Fibroblast of skin of back (primary cell): ENCODE measurements at places on chromosomes 11 and 22.

DNA sequence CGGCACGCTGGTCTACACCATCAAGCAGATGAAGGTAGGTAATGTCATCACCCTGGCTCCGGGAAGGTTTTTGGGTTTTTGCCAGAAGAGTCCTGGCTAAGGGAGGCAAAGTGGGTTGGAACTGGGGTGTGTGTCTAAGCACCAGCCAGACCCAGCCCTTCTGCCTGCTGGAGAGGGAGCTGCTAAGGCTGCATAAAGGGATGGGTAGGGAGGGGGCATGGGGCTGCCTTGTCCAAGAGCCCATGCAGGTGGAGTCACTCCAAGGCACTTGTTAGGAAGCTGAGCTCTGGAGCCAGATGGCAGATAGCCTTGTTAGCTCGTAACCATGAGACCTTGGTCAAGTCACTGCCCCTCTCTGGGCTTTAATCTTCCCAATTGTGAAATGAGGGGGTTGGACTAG is 48.0 kb downstream of the TIMP3 start:
- no peak for DNase-seq

- peak; percentile 21 for DNase-seq
Measured at GRCh38 chr22:32836280-32837123, 35.0 kb downstream of the TIMP3 start.

- no peak for DNase-seq
Measured at GRCh38 chr22:44816141-44816540, 63.8 kb downstream of the ARHGAP8 start.

DNA sequence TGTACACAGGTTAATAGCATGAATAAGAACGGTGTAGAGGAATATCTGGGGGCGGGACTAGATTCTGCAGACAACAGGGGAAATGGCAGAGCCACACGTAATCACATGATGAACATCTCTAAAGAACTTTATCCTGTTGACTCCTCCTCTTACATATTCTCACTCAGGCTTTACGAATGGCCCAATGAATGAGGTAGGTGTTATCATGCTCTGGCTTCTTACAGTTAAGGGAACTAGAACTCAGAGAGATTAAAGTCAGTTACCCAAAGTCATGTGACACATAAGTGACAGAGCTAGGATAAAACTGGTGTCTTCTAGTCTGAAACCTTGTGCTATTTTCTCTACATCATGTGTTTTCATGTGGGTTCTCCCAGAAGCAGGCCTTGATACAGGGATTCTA is 49.0 kb upstream of the BMAL1 start:
- no peak for DNase-seq

GRCh38 chr22:42308892-42309468 is 38.5 kb upstream of the TCF20 start:
- DNase-seq = no peak

DNA sequence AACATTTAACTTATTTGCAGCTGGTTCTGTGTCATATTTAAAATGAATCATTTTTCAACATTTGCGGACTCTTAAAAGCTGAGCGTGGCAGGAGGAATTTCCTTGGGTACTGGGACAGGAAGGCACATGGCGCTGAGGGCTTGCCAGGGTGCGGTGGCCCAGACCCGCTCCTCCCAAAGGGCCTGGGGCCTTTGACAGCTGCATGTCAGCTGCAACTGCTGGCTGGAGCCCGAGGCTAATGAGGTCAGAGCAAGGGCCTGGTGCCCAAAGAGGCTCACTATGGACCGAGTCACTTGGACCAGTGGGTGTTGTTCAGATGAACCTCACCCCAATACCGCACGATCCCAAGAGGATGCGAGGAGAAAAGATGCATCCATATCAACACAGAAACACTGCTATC is 326.9 kb downstream of the CTTN start:
- DNase-seq = no peak

DNA sequence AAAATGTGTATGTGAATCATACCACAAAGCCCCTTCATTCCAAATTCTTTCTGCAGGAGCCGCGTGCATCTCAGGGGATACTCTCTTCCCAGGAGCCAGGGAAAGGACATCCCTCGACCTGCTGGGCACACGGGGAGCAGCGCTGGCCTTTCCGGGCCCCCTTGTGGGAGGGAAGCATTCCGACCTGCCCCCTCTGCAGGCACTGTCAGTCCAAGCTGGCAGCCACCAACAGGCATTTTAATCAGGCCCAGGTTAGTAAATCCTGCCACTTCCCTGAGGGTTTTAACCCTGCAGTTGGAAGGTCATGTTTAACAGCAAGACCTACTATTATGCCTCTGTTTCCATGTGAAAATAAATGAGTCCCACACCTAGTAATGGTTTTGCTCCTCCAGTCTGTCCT is 391.5 kb downstream of the SHANK2 start:
- no peak for DNase-seq

DNA sequence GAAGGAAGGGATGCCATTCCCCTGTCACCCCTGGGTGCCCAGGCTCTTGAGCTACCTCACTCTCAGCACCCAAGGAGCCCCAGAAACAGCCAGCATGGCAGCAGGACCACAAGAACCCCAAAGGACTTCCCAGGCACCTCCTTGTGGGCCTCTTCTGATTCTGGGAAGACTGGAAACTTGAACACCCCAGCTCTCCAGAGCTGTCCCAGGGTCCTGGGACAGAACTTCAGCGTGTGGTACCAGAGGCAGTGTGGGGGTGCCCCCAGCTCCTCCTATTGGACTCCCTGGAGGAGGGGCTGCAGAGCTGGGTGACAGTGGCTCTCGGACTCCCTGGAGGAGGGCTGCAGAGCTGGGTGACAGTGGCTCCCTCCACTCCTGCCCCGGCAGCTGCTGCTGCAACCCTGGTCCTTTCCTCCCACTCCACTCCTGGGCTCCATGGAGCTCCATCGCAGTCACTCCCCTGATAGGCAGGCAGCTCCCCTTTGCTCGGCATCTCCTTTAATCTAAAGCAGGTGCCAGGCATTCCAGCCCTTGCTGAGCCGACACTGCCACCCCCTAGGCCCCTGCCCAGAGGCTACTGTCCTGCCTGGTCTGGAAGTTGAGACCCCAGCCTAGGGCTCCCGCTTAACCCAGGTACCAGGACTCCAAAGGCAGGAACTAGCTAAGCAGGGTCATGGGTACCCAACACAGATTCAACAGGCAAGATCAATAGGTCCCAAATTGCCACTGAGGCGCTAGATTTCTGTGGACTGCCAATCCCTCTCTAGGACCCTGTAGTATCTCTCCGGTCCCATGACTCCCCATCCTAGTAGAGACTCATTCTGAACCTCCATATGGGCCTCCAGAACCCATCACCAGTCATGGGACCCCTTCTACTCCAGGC is 2.7 kb downstream of the BCL9L start:
- DNase-seq = no peak

DNA sequence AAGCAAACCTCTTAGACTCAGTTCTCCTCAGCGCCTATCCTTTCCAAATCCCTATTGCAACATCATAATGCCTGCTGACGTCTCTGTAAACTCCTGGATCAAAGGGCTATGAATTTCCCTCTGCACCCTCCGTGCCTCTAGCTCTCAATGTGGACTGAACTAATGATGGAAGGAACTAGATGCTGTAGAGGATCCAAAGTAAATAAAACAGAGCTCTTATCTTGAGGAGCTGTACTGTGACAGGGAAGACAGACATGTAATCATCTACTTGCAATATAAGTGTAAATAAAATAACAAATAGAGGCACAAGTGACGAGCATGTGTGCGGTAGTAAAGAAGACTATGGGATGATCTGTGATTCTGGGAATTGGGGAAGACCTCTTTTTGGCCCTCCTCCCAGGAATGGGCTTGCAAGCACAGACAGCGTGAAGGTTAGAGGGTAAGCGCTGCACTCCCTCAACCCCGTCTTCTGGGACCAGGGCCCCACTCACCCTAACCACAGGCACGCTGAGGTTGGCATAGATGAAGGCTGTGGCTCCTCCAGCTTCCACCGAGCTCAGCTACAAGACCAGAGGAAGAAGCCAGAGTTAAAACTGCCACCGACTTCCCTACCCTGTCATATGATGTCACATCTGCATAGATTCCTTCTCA is 42.2 kb downstream of the P4HA3 start:
- peak; percentile 23 for DNase-seq

DNA sequence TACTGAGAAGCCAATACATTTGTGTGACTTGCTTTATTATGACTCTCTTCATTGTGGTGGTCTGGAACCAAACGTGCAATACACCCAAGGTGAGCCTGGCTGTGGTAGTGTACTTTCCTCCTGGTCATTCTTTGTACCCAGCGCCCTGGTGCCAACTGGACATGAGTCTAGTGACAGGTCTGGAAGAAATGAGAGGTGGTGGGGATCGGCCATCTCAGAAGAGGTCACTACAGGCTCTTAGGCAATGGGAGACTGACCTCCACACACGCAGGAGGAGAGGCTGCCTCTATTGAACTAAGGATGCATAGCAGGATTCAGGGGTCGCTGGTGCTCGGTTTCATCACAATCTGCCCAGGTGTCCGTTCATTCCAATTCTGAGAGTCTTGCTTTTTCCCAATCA is 56.4 kb upstream of the RTL6 start:
- DNase-seq = no peak

DNA sequence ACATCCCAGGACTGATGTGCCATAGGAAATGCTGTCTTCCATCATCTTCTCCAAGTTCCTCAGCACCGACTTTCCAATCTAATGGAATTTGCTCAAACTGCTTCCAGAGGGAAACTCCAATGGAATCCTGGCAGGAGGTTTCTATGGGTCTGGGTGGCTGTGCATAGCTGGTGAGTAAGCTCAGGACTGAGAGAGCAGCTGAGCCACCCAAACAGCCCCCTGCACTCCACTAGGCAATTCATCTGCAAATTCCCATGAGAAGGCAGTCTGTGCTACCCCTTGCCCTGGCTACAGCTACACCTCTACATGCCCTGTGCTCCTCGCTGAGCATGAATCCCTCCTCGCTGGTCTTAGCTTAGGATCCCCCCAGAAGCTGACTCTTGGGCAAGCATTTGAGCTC is 127.9 kb upstream of the CSNK2A3 start:
- DNase-seq = peak; percentile 56

GRCh38 chr11:115873813-115874212 is 369.6 kb upstream of the CADM1 start:
- DNase-seq = no peak

DNA sequence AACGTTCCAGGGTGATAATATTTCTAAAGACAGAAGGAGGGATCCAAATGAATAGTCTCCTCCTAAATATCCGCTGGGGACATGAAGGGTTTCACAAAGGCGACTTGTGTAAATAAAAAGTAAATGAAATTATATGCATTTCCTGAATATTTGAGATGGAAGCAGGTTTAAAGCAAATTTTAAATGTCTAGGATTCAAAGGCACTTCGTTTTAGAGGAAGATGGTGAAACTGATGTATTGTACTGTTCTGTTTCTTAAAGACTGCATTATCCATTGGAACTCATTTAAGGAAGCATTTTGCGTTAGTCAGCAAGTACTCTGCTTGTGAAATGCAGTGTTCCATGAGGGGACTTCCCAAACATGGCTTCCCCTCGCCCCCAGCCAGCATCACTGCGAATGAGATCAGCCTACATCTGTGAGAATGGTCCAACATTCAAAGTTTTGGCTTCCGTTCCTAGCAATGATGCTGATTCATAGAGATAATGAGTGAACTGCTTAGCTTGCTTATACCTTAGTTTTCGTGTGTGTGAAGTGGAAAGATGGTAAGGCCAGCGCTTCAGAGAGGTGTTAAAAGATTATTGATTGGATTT is 1.5 kb downstream of the RAB39A start:
- no peak for DNase-seq

DNA sequence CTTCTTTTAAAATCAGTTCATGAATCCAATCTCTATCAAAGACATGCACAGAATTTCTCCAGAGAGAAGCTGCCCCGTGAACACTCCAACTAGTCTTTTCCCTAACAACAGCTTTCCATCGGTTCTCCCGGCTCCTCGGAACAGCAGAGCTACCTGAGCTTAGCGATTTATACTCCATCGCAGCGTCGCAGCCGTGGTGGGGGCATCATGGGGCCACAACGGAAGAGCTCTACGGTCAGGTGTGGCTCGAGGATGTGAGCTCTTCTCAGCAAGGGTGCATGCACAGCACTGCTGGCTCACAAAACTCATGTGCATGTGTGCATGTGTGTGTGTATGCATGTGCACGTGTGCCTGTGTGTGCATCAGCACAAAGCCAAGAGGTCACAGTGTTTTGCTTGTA is 11.7 kb upstream of the MOB2 start:
- no peak for DNase-seq

GRCh38 chr22:48820481-48821345 is 1007.0 kb downstream of the BRD1 start:
- no peak for DNase-seq

- no peak for DNase-seq
Measured at GRCh38 chr11:83681906-83682610, 395.9 kb upstream of the CCDC90B start.

GRCh38 chr11:113935858-113936257 is 31.3 kb downstream of the HTR3B start:
- no peak for DNase-seq

- no peak for DNase-seq
Measured at GRCh38 chr11:67230406-67230805, 35.9 kb upstream of the GRK2 start.

DNA sequence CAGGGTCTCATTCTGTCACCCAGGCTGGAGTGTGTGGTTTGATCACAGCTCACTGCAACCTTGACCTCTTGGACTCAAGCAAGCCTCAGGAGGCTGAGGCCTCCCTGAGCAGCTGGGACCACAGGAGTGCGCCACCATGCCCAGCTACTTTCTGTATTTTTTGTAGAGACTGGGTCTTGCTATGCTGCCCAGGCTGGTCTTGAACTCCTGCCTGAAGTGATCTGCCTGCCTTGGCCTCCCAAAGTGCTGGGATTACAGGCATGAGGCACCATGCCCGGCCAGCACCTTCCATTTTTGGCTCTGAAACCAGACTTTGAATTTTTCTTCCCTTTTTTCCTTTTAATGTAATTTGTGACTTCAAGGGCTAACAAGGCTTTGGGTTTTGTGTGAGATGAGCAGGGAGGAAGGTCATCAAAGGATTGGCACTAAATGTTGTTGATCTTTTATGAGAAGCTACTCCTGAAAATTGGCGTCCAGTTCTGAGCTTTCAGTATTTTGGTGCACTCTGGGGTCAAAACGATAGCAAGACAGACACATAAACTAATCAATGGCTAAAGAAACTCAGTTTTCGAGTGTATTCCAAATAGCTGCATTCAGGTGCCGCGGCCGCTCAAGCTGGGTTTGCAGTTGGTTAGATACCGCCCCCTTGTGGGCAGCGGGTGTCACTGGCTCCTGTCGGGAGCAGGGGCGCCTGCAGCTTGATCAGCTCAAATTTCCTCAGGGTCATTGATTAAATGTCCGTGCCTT is 51.9 kb upstream of the CLMP start:
- DNase-seq = peak; percentile 71

- DNase-seq = peak; percentile 40
Measured at GRCh38 chr11:111982019-111982464, 43.2 kb upstream of the DLAT start.
